ENCODE measurements at places on chromosomes 7 and 10.

- DNase-seq = no peak
These were observed 23.4 kb downstream of the ENTPD7 start for GRCh38 chr10:99682752-99683151.

GRCh38 chr7:65554-65953 is 126.8 kb upstream of the FAM20C start:
- no peak for DNase-seq

- DNase-seq = no peak
These were observed 11.4 kb upstream of the TACR2 start for GRCh38 chr10:69428165-69428564.

DNA sequence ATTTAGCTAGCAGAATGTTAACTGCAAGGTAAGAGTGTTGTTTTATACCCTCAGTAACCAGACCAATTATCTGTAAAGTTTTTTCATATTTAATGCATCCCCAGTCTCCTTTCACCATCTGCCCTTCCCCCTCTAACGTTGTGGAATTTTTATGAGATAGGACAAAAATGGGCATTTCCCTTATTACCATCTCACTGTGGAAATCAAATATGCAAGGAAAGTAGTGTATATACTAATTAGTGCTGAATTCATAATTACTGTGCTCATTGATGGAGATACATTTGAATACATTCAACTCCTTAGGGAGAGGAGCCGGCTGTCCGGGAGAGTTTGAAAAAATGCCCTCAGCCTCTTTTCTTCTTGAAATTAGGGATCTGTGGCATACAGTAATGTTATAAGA is 423.4 kb upstream of the MGMT start:
- DNase-seq = no peak

DNA sequence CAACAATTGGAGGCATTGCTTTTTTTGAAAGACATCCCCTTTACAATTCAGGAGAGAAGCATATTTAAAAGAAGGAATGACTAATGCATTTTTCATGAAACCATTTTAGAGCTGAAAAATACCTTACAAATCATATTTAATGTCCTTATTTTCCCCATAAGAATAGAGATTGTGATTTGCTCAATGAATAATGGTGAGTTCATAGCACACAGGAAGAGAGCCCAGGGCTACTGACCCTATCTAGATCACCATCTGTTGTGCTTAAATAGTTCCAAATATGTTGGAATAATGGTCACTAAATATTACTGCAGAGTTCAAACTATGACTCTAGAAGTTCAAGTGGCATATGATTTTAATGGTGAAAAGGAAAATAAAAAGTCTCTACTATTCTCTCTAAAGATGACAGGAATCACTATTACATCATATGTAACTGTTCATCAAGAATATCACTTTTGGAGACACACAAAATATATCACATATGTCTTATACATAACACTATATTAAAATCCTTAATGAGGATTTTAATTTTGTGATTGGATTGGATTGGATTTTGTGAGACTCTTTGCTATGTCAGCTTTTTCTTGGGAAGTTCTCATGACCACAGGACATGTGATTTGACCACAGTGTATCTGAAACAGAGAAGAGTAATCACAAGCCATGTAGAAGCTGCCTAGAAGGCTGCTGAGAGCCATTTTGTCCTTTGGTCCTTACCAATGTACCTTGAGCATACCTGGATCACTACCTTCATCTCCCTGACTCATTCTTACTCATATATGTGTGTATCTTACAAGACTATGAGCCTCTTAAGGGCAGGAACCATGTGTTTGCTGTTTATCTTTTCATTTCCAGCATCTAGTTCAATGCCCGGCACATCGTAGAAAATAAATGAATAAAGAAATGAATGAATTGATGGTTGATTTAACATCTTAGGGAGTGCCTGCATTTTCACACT is 26.4 kb downstream of the SLC16A9 start:
- DNase-seq = no peak

GRCh38 chr10:3090914-3091787 is 23.8 kb downstream of the PFKP start:
- no peak for DNase-seq

GRCh38 chr10:130834573-130834972 is 476.9 kb downstream of the TCERG1L start:
- DNase-seq = no peak

DNA sequence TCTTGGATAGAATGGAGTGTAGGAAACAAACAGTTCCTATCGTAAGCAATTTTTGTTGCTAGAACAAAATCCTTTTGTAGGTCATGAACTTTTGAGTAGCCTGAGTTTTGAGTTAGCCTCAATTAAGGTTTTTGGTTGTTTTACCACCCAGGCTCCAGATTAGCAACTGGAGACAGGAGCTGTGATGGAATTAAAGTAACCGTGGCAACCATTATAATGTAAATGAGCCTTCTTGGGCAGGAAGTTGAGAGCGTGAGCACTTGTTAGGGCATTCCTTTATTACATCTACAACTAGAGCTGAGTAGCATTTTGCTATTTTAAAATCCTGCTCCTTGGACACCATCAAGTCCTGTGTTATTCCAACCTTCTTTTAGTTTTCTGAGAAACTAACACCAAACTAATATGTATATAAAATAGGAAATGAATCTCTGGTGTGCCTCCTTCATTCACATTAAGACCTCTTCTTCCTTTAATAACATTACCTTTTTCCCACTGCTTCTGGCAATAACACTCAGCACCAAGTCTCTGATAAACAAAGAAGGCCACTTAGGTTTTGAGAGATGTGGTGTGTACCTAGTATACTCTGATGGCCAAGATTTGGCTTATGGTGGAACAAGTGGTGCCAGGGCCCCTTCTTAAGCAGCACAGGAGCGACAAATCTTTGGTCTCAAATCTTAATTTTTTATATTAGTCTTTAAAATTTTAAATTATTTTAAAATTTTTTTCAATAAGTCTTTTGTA is 34.0 kb downstream of the AHCYL2 start:
- no peak for DNase-seq

- no peak for DNase-seq
These were observed 261.7 kb upstream of the PRKCQ start for GRCh38 chr10:6841761-6842160.

GRCh38 chr10:49106451-49106850 is 8.9 kb downstream of the VSTM4 start:
- no peak for DNase-seq

DNA sequence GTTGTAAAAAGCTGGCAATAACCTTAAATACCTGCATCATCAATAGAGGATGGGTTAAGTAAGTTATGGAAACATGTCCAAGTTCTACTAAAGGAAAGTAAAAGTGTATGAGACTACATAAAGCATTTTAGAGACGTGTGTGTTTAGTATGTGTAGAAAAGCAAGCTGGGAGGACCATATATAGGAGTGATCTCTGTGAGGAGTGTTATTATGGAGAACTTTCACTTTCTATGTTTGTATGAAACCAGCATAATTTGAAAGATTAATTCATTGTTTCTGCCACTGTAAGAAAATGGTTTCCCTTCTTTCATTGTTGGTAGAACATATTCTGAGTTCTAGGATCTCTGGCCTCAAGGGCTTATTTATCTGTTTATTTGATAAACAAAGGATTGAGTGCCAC is 19.2 kb upstream of the PDLIM1 start:
- DNase-seq = no peak

DNA sequence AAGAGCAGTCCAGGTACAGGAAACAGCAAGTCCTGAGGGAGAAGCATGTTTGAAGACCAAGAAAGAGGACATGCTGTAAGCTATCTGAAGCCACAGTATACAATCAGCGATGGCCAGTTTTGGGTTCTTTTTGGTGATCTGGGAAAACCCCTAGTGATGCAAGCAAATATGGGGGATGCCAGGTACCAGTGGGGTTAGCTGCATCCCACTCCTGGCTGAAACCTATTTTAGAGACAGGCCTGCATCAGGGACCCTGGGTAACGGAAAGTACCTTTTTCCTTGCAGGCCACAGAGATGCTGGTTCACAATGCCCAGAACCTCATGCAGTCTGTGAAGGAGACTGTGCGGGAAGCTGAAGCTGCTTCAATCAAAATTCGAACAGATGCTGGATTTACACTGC is 32.9 kb downstream of the AP3M1 start:
- DNase-seq = no peak

DNA sequence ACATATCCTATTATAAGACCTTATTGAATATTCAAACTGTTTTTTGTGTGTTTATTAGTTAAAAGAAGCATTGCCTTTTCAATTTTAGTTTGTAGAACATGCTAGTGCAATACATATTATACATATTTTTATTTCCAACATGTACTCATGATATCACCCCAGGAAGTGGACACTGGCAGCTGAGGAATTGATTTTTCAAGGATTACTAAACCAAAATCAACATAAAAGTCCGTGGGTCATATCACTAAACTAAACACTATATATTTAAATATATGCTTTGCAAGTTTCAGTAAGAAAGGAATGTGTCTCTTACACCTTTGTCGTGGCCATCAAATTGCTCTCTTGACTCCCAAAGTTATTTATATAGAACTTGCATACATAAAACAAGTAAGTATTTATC is 185.2 kb downstream of the AGMO start:
- DNase-seq = no peak

GRCh38 chr7:57205000-57205399 is 72.8 kb upstream of the ZNF479 start:
- DNase-seq = no peak

- no peak for DNase-seq
These were observed 109.0 kb downstream of the FZD1 start for GRCh38 chr7:91373111-91373800.

GRCh38 chr10:30096564-30096963 is 37.2 kb upstream of the JCAD start:
- DNase-seq = no peak

DNA sequence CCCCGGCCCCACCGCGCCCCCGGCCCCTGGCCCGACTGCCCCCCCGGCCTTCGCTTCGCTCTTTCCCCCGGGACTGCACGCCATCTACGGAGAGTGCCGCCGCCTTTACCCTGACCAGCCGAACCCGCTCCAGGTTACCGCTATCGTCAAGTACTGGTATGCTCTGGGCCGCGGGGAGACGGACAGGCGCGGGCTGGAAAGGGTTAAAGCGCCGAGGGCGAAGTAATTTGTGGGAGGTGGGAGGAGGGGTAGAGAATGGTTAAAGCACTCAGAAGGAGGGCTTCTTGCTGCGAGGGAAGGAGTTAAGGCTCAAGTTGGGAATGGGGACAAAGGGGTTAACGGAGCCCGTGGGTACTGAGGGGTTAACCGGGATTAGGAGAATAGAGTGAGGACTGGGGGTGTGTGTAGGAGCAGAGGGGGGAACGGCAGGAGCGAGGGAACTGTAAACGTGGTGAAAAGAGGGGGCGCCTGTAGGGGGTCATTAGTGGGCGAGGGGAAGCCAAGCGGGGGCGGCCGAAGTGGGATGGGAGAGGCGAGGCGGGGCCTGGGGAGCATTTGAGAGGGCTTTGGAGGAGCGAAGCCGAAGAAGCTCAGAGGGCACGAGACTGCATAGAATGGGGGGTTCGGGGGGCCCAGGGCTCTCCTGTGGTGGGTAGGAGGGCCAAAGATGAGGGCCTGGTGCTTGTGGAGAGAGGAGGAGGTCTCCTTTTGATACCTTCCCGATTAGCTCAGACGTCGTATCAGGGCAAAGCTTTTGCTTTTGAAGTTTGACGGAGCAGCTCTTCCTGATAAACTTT is 605 bp downstream of the SUFU start:
- no peak for DNase-seq

DNA sequence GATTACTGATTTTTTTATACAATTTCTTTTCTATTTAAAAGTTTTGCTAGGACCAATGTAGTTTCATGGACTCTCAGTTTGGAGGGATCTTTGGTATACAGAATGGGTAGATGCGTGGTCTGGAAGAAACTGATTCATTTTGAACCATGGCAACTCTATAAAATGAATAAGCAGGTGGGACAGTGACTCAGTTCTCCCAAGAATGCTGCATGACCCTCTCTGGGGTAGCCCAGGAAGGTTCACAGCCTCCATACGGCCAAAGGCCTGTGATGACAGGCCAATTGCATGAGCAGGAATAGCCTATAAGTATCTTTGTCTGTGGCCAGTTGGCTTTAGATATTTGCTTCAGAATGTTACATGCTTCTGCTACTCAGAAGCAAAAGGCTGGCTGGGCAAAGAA is 113.3 kb upstream of the RSU1 start:
- no peak for DNase-seq

- no peak for DNase-seq
These were observed 57.0 kb upstream of the ARL4A start for GRCh38 chr7:12630513-12630819.

DNA sequence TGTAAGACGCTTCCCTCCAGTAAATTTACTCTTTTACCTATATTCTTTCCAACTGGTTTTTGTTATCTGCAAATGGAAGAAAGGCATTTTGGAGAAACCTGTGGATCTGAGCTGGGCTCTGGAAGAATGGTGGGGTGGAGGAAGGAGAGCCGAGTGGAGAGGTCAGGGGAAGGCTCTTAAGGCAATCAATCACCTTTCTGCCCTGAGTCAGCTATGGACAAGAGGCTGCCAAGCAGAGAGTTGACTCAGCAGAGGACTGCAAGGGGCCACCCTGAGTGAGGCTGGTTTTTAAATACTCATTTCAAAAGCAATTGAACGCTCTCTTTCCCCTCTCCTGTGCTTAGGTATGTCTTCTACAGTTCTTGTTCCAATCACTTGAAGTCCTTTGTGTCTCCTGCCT is 81.8 kb downstream of the SPAG6 start:
- DNase-seq = no peak

- no peak for DNase-seq
These were observed 87.8 kb upstream of the PPP2R2D start for GRCh38 chr10:131812736-131813604.

GRCh38 chr10:129586898-129587443 is 119.9 kb downstream of the MGMT start:
- DNase-seq = no peak

GRCh38 chr7:32573110-32573687 is 77.9 kb downstream of the AVL9 start:
- no peak for DNase-seq

DNA sequence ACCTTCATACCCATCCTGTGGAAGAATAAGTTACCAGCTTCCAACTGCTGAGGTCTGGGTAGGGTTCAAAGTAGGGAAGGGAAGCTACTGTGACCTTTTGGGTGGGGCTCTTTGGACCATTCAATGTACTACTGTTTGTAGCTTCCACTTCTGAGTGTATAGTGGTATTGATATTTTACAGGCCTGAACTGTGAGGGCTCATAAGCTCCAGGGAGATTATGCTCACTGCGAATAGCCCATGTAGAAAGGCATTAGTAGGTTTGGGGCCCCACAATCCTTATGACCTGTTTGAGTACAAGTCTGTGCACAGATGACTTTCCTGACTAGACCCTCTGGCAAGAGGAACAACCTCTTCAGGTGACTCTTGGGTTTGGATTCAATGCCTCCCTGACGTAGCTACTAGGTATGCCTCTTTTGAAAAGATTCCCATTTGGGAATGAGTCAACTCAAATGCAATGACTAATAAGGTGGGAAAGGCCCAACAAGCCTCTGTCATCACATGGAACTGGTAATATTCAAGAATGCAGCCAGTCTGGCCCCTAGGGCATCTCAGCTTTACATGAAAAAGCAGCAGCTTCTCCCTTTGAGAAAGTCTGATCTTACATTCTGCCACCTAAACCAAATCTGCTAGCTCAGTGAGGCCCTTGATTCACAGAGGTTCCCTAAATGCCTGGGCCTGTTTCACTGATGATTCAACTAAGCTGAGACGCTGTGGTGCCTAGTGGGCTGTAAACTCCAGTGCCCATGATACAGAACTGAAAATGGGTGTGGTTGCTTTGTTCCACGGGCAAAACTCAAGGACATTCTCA is 79.8 kb downstream of the ABI1 start:
- no peak for DNase-seq

GRCh38 chr7:157938211-157938610 is 601.4 kb downstream of the DNAJB6 start:
- DNase-seq = no peak

GRCh38 chr7:79459381-79459780 is 5.9 kb upstream of the MAGI2 start:
- DNase-seq = no peak
